Osteocyte (in vitro differentiated cells): ENCODE measurements at places on chromosomes 7 and 10. TPM values are rescaled to one million over a fixed set of nuclear protein-coding genes. Genes with fewer than 3 reads are reported as not detected.

The TRIM56 gene
- 36.5 and 42.2 TPM in 2 replicates for total RNA-seq

The ZNF804B gene
- total RNA-seq, result not detected in 2 replicates

The PDZD7 gene
- 1.9 and 2.1 TPM in 2 replicates for total RNA-seq

The CUL1 gene
- total RNA-seq, result 45.6 and 46.8 TPM in 2 replicates

The AKR1D1 gene
- not detected in 2 replicates for total RNA-seq

The DNAH11 gene
- total RNA-seq, result not detected in 2 replicates

GRCh38 chr7:371119-371778 lies 81.3 kb downstream of the FOXL3 start:
- DNase-seq, result no peak
- no peaks in the 10 kb centered on the region for H3K27me3 ChIP-seq
- no peak overlapping the region for H3K4me3 ChIP-seq
- no peaks in the 10 kb centered on the region for H3K36me3 ChIP-seq

- peak; percentile 73 for DNase-seq
- no peak overlapping the region for H3K4me3 ChIP-seq
- no peak overlapping the region for H3K27ac ChIP-seq
- no peaks in the 10 kb centered on the region for H3K27me3 ChIP-seq
- H3K4me1 ChIP-seq, result peaks cover 5% of the 10 kb centered on the region
Observed at GRCh38 chr7:99002827-99003212, 124.5 kb downstream of the TRRAP start.

DNA sequence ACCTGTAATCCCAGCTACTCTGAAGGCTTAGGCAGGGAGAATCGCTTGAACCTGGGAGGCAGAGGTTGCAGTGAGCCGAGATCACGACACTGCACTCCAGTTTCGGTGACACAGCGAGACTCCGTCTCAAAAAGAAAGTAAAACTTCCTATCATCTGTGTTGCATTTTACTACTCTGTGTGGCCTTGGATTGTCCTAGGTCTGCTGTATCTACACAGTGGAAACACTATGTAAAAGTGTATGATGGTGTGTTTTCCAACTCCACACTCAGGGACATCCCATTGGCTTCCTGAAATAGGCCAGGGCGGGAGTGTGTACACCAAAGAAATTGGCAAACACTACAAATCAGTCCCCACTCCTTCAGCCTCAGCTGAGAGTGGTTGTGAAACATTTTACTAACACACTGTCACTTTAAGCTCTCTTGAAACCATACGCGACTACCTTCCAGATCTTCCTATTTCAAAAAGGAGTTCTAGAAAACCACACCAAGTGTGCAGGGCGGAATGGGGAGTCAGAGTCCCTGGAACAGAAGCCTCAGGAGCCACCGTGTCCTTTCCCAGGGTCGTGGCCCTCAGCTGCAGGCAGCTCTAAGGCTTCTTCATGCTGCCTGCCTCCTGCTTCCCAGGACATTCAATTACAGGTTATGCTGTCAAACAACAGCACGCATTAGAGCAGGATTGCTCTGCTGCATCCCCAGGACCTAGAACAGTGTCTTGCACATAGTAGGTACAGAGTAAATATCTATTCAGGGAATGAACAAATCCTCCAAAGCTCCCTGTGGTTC lies 275.4 kb downstream of the PARD3 start:
- no peaks in the 10 kb centered on the region for H3K27me3 ChIP-seq
- H3K4me3 ChIP-seq, result no peak overlapping the region
- no peak overlapping the region for H3K27ac ChIP-seq
- H3K4me1 ChIP-seq, result peaks cover 21% of the 10 kb centered on the region
- peaks cover 3% of the 10 kb centered on the region for H3K36me3 ChIP-seq
- no peak for DNase-seq

DNA sequence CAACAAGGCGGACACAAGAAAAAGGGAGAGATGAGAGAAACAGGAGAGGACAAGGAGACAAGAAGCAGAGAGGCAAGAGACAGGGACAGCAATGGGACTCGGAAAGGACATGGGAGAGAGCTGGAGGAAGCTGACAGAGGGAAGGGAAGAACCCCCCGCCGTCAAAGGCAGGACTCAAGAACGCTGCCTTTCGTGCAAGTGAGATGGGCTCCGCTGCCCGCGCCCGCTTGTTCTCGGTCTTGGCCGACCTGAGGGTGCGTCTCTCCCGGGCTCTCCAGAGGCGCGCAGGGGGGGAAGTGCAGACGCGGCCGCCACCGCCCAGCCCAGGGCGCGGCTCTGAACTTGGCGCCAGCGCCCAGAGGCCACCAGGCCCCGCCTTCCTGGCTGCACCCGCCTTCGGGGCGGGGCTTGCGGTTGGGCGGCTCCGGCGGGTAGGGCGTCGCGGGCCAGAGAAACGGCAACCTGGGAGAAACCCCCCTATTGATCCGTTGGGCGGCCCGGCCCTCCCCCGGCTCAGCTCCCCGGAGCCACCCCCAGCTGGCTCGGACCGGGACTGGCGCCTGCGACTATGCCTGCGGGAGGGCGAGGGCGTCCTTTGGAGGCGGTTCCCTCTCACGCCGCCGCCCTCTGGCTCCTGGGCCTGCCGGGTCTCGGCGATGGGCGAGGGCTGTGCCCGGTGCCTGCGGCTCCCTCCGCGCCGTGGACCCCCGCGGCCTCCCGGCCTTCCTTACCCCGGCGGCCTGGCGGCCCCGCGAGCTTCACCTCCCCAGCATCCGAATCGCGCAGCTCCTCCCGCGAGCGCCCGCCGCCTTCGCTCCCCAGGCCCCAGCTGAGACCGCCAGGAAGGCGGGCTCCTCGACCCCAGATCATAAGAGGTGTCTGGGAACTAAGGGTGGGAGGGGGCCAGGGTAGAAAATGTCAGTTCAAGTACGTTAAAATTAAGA lies 2.2 kb upstream of the ANTXRL start:
- no peaks in the 10 kb centered on the region for H3K36me3 ChIP-seq
- H3K27me3 ChIP-seq, result peaks cover 30% of the 10 kb centered on the region
- peak overlapping the region; percentile 72 for H3K27ac ChIP-seq
- peak; percentile 90 for DNase-seq
- H3K4me1 ChIP-seq, result peaks cover 15% of the 10 kb centered on the region

GRCh38 chr10:125980521-125981035 lies 84.2 kb downstream of the FANK1 start:
- H3K27ac ChIP-seq, result no peak overlapping the region
- no peaks in the 10 kb centered on the region for H3K27me3 ChIP-seq
- H3K36me3 ChIP-seq, result no peaks in the 10 kb centered on the region
- DNase-seq, result no peak
- H3K4me3 ChIP-seq, result no peak overlapping the region

DNA sequence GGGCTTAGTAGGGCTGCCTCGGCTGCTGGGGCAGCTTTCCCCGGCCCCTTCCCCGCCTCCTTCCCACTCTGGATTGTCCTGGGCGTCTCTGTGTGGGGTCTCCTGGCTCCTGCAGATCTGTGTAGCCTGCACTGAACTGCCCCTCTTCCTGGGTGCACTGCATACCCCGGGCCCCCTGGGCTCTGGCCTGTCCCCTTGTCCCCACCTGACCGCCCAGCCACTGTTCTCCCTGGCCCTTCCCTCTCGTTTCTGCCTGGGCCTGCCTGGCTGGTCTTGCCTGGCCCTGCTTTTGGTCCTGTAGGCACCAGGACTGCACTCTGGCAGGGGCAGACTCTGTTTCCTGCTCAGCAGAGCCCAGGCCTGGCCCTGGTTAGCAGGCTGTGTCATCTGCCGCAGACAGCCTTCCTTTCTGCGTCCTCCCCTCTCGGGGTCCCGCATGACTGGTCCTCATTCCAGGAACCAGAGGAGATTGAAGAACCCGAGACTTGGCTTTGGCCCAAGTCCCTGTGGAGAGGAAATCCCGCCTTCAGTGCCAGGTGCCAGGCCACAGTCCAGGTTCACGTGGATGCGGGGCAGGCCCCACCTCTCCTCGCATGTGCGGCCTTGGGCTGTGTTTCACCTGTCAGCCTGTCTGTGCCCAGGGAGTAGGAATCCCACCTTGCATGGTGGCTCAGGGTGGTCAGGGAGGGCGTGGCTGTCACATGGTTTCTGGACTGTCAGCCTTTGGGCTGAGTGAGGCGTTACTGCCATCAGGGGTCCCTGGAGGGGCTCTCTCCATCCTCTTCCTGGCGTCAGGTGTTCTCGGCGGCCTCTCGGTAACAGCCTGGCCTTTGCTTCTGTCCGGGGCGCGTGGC lies 9.2 kb downstream of the INPP5A start:
- peaks cover 3% of the 10 kb centered on the region for H3K36me3 ChIP-seq
- peaks cover 18% of the 10 kb centered on the region for H3K4me1 ChIP-seq
- H3K4me3 ChIP-seq, result no peak overlapping the region
- H3K27me3 ChIP-seq, result no peaks in the 10 kb centered on the region

DNA sequence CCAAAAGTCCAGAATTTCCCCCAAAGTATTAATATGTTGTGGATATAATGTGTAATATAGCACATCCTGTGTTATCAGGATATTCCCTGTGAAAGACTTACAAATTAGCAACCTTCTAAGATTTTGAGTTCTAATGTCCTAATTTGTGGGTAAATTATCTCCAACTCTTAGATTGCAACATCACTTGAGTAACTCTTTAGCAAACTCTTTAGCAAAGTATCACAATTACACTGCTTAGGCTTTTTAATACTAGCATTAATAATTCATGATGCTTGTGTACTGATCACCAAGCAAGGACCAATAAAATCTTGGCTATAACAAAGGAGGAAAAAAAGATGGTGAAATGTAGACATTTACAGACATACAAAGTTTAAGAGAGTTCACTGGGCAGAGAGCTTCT lies 27.7 kb downstream of the HIP1 start:
- peaks cover 30% of the 10 kb centered on the region for H3K4me1 ChIP-seq
- no peaks in the 10 kb centered on the region for H3K27me3 ChIP-seq
- peaks cover 20% of the 10 kb centered on the region for H3K36me3 ChIP-seq
- DNase-seq, result no peak
- H3K27ac ChIP-seq, result peak overlapping the region; percentile 93
- no peak overlapping the region for H3K4me3 ChIP-seq

GRCh38 chr10:130109796-130110245 lies 809 bp downstream of the C10orf143 start:
- DNase-seq, result peak; percentile 91
- peaks cover 21% of the 10 kb centered on the region for H3K4me1 ChIP-seq
- H3K36me3 ChIP-seq, result no peaks in the 10 kb centered on the region
- peak overlapping the region; percentile 98 for H3K27ac ChIP-seq
- H3K27me3 ChIP-seq, result no peaks in the 10 kb centered on the region

GRCh38 chr10:52232561-52233350 lies 81.3 kb upstream of the DKK1 start:
- H3K4me3 ChIP-seq, result peak overlapping the region; percentile 73
- H3K4me1 ChIP-seq, result peaks cover 9% of the 10 kb centered on the region
- H3K27me3 ChIP-seq, result no peaks in the 10 kb centered on the region
- no peaks in the 10 kb centered on the region for H3K36me3 ChIP-seq
- peak overlapping the region; percentile 56 for H3K27ac ChIP-seq

GRCh38 chr10:32180390-32181280 lies 124.4 kb upstream of the KIF5B start:
- no peaks in the 10 kb centered on the region for H3K27me3 ChIP-seq
- no peaks in the 10 kb centered on the region for H3K4me1 ChIP-seq
- DNase-seq, result no peak
- no peaks in the 10 kb centered on the region for H3K36me3 ChIP-seq
- no peak overlapping the region for H3K27ac ChIP-seq

DNA sequence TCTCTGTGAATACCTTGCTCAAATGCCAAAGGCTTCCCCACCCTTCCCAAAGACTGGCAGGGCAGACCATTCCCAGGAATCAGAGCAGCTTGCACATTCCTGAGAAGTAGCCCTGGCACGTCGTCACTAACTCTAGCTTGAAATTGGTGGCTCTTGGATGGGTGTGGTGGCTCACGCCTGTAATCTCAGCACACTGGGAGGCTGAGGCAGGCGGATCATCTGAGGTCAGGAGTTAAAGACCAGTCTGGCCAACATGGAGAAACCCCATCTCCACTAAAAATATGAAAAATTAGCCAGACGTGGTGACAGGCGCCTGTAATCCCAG lies 108.2 kb upstream of the MPP7 start:
- DNase-seq, result no peak
- H3K27ac ChIP-seq, result no peak overlapping the region
- peaks cover 30% of the 10 kb centered on the region for H3K27me3 ChIP-seq
- H3K4me3 ChIP-seq, result no peak overlapping the region
- no peaks in the 10 kb centered on the region for H3K4me1 ChIP-seq
